ENCODE measurements at places on chromosomes 2 and 18.

GRCh38 chr2:27216416-27217137 is 592 bp upstream of the CAD start:
- DNase-seq, result no peak

GRCh38 chr18:49247781-49248180 is 212.7 kb downstream of the DYM start:
- DNase-seq, result no peak

DNA sequence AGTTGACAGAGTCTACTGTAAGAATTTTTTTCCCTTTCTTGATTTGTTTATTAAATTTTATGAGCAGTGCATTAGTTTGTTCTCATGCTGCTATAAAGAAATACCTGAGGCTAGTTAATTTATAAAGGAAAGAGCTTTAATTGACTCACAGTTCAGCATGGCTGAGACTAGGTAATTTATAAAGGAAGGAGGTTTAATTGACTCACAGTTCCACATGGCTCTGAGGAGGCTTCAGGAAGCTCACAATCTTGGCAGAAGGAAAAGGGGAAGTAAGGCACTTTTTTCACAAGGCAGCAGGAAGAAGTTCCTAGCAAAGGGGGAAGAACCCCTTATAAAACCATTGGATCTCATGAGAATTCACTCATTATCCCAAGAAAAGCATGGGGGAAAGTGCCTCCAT is 191.4 kb upstream of the VRK2 start:
- no peak for DNase-seq

- no peak for DNase-seq
These were observed 269.8 kb downstream of the KLHL29 start for GRCh38 chr2:23654756-23655155.

GRCh38 chr2:46067501-46068305 is 229.5 kb upstream of the EPAS1 start:
- peak; percentile 100 for DNase-seq

- DNase-seq, result no peak
These were observed 122.9 kb upstream of the SALL3 start for GRCh38 chr18:78856569-78857313.

GRCh38 chr2:9179572-9180201 is 26.9 kb upstream of the ASAP2 start:
- peak; percentile 79 for DNase-seq

DNA sequence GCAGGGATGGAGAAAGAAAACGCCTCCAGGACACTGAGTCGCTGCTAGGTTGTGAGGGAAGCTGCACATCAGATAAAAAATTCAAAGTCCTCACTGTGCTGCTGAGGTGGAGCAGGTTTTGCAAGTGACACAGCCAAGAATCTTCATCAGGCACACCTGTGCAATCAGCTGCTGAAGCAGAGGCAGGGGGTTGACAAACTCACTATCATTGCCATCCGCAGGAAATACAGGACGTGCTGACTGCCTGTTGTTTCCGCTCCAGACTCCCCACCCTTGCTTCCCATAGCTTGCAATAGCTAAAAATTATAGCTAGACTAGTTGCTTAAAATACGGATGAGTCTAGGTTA is 147.8 kb upstream of the FHL2 start:
- DNase-seq, result no peak

- DNase-seq, result no peak
These were observed 55.6 kb downstream of the FAM117B start for GRCh38 chr2:202690321-202690900.

DNA sequence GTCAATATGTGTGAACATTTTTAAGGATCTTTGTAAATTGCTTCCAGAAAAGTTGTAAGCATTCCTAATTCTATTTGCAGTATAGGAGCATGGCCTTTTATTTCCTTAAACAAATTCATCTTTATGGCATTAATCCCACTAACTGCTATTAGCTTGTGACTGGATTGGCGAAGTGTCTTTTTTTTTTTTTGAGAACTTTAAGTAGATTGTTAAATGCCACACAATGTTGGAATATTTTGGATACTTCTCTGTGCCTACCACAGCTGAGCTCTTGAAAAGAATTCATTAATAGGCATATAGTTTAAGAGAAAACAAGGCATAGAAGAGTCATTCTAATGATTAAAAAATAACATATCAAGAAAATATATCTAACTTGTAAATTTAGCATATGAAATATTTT is 129.7 kb downstream of the LAMA3 start:
- DNase-seq, result no peak

DNA sequence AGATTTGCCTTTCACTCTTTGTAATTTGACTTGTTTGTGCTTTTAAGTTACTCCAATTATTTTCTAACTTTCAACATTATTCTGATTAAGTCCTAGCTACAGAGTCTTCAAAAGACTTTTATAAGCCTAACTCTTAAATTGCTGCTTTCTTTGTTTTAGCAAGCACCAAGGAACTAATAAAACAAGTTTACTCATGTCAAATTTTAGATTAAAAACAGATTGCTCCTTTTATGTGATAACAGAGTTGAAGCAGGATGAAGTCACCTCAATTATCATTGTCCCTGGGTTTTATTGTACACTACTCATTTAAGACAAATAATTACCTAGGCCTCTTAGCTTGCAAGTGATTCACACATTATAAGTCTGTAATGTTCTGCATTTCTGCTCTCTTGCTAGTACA is 678.4 kb downstream of the ERBB4 start:
- no peak for DNase-seq

- DNase-seq, result no peak
These were observed 1.1 kb downstream of the FECH start for GRCh38 chr18:57585421-57585820.

GRCh38 chr2:23828986-23829385 is 97.9 kb downstream of the ATAD2B start:
- no peak for DNase-seq

DNA sequence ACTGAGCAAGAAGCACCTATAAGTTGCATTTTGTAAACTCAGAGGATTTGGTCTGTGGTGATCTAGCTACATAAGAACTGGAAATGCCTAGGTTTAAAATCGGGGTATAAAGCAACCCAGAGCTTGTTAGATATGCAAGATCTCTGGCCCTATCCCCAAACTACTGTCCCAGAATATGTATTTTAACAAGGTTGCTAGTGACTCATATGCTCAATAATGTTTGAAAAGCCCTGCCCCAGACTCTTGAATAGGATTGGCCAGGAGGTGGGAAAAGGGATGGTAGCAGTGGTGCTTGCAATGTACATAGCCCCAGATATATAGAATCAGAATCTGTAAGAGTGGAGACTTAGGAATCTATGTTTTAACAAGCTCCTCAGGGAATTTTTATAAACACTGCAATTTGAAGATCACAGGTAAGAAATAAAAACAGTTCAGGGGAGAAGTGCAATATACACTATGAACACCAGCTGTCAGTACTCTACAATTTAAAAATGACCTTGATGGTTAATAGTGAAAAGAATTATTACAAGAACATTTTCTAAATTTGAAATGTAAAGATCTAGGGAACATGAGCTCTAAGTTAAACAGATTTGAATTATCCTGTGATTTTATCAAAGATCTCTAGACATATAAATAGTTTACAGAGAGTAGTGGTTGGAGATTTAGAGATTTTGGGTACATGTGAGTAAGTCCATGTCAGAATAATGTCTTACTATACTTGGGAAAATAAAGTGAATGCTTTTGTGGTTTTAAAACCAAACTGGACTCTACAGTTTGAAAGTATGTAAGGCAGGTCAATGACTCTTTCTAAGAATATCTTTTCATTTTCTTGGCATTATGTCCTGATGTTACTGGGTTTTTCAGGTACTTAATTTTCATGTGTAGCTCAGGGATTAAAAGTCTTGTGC is 7.7 kb upstream of the MMADHC start:
- DNase-seq, result no peak

DNA sequence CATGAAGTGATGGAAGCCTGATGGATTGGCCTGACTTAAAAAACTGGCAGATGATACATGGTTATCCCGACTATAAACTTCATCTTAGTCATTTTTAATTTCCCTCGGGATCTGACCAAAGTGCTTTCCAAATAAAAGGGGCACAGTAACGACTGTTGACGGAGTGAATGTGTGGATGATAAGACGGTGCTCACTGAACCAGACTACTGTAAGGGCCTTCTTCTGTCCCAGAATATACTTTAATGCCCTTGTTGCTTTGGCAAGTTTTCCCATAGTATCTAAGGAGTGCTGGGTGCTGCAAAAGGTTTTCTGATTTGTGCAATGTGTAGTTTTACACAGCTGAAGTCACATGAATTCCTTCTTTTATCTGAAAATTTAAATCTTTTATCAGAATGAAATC is 373.5 kb downstream of the DSEL start:
- DNase-seq, result no peak

DNA sequence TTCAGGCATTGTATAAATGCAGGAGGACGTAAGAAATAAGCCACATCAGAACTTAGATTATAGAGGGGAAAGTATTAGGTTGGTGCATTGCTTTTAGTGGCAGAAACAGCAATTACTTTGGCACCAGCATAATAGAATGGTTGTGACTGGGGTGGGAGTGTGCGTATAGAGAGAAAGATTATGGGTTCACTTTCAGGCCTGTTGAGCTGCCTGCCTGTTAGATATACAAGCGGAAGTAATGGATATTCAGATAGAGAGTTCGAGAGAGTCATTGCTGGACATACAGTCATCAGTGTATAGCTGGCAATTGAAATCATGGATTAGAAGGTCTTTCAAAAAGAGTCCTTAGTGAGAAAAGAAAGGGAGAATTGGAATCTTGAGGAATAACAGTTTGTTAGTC is 139.2 kb upstream of the MYO3B start:
- DNase-seq, result no peak

- DNase-seq, result no peak
These were observed 15.1 kb downstream of the CYRIA start for GRCh38 chr2:16650287-16651249.

- no peak for DNase-seq
These were observed 251.9 kb upstream of the CHAC2 start for GRCh38 chr2:53515435-53516332.

DNA sequence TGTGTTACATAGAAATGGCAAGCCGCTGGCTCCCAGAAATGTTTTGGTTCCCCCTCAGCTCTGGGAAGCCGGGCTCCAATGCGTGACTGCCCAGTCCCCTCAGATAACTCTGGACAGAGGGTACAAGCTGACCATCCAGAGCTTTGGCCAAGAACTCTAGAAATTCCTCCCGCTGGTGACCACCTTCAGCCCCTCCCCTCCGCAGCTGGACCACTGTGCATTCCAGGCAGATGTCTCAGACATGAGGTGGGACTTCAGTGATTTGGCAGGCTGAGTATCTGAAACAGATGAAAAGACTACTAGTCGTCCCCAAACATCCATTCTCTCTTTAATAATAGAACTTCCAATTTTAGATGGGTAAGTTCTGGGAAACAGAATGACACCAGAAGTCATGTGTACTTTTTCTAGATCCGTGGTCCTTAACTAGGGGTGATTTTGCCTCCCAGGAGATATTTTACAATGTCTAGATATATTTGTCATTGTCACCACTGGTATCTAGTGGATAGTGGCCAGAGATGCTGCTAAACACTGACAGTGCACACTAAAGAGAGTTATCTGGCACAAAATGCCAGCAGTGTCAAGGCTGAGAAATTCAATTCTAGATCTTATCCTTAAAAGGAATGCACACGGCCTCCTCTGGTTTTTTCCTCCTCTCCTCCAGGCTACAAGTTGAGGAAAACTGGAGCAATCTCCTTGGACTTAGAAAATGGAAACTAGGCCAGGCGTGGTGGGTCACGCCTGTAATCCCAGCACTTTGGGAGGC is 294.3 kb downstream of the SRBD1 start:
- DNase-seq, result no peak

DNA sequence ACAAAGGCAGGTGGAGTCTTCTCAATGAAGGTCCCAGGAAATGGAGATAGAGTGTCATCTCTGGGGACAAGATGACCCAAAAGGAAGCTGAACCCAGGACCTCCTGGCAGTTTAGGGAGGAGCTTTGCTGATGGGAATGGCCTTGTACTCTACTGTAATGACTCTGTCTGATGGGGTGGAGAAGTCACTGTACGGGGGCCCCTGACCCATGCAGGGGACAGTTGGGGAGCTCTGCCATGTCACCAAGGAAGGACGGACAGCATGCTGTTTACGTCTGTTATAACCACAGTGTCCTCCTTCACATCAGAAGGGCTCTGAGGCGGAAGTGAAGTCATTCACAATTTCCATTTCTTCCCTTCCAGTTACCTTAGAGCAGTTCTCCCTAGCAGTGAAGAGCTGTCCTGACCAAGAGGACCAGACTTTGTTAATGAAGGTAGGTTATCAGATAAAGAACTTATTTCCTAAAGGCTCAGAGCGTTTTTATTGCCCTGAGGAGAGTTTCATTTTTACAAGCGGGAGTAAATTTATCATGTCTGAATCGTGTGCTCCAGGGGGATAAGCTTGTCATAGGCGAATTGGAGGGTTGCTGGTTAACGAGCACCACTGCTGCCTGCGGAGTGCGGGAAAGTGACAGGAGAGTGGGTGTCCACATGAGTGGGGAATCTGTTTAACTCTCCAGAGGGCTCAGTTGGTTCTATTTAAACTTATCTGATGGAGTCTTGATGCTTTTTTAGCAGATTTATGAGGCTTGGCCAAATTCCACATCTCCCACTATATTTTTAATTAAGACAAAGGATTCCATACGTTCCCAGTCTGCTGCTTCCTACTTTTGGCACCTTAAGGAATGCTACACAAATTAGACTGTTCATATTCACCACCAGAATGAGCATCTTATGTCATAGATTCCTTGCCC is 71.6 kb upstream of the BCL2L11 start:
- DNase-seq, result no peak
